ENCODE measurements at places on chromosomes 7 and 10.

- no peak for DNase-seq
Observed at GRCh38 chr7:102811942-102812678, 63.3 kb downstream of the FAM185A start.

DNA sequence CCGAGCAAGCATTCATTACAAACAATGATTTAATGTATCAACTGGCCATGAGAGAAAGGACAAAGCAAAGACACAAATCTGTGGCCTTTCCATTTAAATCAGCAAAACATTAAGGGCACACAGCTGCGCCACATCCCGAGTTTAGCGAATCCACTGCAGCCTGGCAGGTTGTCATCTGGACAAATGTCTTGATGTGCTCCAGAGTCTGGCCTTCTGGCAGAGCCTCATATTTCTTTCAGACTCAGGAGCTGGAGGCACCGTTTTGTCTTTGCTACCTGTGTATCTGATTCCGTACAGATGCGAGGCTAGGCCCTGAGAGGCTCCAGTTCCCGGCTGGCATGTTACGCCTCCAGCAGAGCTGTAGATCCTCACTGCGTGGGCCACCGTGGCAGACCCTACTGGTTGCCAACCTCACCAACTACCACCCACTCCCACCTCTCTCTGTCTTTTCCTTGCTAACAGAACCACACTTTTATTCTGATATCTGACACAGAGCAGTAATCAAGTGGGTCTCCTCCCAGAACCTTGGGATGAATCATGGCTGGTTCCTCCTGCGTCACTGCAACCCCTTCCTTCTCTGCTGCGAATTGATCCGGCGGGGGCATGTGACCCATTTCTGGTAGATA is 40.9 kb upstream of the EFCAB10 start:
- no peak for DNase-seq

DNA sequence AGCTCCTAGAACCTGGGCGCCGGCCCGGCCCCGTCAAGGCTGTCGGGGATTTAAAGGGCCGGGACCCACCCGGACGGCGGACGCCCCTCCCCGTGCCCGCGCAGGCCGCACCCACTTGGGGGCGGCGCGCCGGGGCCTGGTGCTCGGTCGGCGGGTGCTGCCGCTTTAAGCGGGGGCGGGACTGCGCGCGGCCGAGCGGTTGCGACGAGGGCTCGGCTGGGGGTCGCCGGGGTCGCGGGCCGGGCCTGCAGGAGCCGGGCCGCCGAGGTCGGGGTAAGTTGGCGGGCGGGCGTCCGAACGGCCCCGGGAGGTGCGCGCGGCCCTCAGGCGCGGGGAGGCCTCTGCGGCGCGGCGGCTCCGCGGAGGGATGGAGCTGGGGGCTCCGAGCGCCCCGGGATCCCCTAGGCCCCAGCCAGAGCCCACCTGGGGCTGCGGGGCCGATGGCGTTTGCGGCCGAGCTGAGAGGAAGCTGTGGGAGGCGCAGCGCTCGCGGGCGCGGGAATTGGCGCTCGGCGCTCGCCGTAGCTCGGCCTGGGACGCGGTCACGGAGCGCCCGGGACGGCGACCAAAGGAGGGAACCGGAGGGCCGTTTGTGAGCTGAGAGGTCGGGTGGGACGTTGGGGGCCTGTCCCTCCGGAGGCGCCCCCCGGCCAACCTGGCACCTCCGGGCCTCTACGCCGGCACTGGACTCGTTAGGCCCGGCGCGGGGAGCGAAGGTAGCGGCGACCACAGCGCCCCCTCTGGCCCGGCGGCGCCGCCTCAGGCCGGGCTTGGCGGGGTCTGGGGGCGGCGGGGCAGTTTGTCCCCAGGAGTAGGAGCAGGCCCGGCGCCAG is at the start of gene TRRAP:
TSS of gene TRRAP (plus strand) at position 168 of the 833 bp plus-strand sequence. CDS start 2,619 bp downstream, outside the sequence.
- peak; percentile 63 for DNase-seq

- DNase-seq: peak; percentile 84
Observed at GRCh38 chr7:22858640-22859561, 36.3 kb upstream of the TOMM7 start.

GRCh38 chr7:73612598-73613269 is 11.6 kb downstream of the MLXIPL start:
- DNase-seq: peak; percentile 8

- peak; percentile 41 for DNase-seq
Observed at GRCh38 chr10:96614515-96614914, 27.7 kb upstream of the TM9SF3 start.

GRCh38 chr7:158388072-158388471 is 199.6 kb downstream of the PTPRN2 start:
- no peak for DNase-seq

- DNase-seq: no peak
Observed at GRCh38 chr7:25179325-25179724, 49.0 kb downstream of the NPVF start.

DNA sequence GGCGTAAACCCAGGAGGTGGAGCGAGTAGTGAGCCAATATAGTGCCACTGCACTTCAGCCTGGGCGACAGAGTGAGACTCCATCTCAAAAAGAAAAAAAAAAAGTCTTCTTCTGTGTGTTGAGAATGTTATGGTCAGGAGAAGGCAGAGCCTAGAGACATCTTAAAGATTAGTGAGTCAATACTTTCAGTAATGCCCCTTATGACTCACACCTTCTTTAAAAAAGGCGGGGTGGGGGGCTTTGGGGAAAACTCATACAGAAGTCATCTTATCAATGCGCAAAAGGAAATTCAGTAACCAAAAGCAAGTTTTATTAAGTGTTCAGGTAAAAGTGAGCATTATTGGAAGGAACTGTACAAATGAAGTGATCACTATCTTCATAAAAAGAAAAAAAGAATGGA is 1369.8 kb upstream of the LRRTM3 start:
- no peak for DNase-seq

- no peak for DNase-seq
Observed at GRCh38 chr7:4500812-4501211, 181.3 kb upstream of the FOXK1 start.

- DNase-seq: peak; percentile 79
Observed at GRCh38 chr10:131131726-131132591, 179.6 kb downstream of the TCERG1L start.

DNA sequence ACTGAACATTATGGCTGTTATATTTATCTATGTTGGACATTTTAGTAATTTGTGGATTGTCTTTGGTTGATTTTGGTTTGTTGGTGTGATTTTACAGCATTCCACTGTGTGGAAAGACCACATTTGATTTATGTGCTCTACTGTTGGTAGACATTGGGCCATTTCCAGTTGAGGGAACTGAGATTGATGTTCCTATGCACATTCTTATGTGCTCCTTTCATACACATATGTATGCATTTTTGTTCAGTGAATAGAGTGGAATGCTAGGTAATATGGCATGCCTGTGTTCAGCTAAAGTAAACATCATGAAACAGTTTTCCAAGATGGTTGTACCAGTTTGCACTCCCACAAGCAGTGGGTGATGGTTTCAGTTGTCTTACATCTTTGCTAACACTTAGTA is 15.1 kb downstream of the CACNB2 start:
- DNase-seq: no peak

- no peak for DNase-seq
Observed at GRCh38 chr10:100696477-100696901, 48.9 kb upstream of the PAX2 start.

DNA sequence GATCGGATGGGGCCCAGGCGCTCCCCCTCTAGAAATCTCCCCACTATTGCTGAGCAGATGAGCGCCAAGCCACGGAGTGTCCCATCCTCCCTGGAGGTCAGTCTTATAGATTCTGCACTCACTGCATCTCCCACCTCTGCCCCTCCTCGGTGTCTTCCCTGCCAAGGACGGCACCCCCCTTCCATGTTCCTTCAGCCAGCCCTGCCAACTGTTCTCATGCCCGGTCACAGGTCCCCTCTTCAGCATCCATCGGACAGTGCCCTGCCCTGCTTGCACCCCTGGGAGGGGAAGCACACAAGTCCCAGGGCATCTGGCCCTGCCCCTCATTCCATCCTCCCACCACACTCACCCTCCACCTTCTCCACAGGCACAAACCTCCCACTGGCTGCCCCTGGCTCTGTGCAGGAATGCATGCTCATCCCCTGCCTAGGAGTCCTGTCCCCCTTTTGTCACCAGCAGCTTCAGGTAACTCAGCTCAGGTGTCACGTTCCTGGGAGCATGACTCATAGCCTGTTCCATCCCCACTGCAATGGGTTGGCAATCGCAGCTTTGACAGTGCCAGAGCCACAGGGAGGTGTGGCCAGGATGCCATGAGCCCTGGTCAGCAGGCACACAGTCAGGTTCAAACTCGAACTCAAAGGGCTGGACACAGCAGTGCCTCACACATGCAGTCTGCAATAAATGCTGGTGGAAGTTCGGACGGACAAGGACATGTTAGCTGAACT is 234.7 kb upstream of the TCERG1L start:
- no peak for DNase-seq

GRCh38 chr10:24114556-24114955 is 94.4 kb upstream of the KIAA1217 start:
- no peak for DNase-seq

- DNase-seq: no peak
Observed at GRCh38 chr7:494259-494687, 25.4 kb downstream of the PDGFA start.

GRCh38 chr7:132272763-132273371 is 303.4 kb downstream of the PLXNA4 start:
- DNase-seq: no peak

DNA sequence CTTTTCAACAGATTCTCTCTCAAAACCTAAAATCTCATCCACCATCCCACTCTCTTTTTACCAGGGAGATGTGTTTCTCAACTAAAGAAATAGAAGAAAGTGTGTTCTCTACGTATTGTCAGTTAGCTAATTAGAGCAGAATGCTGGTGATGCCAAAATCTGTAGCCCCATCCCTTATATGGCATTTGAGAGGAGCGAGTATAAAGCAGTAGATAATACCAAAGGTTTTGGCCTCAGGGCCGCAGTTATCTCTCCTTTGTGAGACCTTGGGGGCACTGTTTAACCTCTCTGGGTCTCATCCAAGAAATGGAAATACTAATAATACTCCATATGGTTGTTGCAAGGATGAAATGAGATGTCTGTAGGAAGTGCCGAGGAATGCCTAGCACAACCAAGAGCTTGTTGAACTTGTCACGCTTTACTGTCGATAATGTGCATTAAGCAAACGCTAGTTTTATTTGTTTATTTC is 456 bp upstream of the DLD start:
- no peak for DNase-seq

- DNase-seq: no peak
Observed at GRCh38 chr10:121240011-121240410, 358.2 kb downstream of the FGFR2 start.

DNA sequence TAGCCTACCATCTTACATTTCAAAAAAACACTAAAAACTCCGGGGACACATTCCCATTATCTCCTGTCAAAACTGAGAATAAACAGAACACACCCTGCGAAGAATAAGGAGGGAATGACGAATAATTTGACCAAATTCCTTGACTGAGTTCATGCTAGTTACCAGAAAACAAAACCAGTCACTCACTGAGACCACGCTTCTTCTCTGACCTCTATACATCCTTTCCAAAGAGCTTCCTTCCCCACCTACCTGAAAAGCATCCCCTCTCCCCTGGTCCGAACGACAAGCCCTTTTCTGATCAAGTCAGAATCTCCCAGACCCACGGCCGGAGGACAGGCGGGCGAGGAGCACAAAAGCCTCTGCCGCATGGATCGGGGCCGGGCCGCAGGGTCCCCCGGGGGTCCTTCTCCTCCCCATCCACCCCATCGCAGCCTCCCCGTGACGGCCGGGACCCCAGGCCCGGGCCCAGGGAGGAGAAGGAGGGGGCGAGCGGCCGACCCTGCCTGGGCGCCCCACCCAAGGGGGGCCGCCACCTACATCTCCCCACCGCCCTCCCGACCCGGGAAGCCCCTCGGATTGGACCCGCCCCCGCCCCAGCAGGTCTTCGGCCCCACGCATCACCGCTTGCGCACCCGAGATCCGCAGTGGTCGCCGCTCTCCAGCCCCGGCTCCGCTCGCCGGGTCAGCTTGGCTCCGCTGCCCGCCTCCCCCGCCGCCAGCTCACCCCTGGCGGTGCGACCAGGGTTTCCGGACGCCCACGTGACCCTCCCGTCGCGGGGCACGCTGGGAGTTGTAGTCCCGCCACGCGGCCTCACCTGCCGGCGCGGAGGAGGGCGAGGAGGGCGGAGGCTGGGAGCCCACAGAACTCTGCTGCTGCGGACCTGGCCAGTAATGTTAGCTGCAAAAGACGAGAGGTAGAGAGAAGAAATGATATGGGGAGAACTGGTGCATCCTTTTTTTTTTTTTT is at the start of gene SLC37A3:
TSS of gene SLC37A3 (minus strand) at position 747 of the 967 bp plus-strand sequence. CDS start 16,004 bp downstream, outside the sequence.
- DNase-seq: peak; percentile 84

GRCh38 chr10:43082746-43083145 is 5.9 kb downstream of the RET start:
- DNase-seq: no peak

DNA sequence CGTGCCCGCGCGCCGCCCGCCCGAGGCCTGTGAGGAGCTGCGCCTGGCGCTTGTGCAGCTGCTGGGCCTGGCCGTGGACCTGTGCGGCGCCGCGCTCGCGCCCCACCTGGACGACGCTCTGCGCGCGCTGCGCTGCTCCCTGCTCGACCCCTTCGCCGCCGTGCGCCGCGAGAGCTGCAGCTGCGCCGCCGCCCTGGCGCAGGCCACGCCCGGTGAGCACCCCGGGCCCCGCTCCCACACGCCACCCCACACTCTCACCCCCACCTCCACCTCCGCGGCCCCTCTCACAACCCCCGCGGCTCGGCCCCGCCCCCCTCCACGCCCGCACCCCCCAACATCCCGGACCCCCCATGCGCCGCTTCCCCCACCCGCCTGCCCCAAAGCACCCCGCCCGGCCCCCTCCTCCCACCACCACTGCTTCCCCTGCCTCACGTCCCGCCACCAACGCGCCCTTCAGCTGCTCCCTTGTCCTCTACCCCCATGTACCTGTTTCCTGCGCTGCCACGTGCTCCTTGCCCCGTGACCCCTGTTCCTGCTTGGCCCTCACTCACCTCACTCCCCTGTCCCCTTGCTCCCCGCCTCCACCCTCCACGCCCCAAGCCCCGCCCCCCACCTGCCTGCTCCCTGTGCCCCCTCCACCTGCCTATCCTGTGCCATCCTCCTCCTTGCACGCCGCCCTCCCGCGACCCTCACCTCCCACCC is at the start of gene PRKAR1B:
TSS of gene PRKAR1B (minus strand) at position 178 of the 702 bp plus-strand sequence. CDS start 15,776 bp downstream, outside the sequence.
- no peak for DNase-seq

DNA sequence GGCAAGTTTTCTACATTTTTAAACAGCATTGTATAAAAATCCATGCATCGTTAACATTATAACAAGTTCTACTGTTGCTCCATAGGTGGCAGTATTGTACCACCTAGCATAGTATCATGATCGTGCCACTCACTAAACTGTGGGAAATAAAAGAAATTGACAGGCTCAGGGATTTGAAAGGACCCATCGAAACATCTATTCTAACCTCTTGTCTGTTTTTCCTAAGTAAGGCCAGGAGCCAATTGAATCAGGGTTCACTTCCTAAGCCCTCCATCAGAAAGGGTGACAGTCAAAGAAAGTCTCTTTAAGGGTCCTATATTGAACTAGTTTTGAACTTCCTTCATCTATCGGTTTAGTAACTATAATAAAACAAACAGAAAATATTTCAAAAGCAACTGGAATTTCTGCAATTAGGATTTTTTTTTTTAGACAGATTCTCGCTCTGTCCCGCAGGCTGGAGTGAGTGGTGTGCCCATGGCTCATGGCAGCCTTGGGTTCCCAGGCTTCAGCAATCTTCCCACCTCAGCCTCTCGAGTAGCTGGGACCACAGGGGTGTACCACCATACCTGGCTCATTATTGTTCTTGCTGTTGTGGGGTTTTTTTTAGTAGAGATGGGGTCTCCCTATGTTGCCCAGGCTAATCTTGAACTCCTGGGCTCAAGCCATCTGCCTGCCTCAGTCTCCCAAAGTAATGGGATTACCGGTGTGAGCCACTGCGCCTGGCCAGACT is 9.4 kb downstream of the HACD1 start:
- peak; percentile 74 for DNase-seq

- DNase-seq: peak; percentile 74
Observed at GRCh38 chr10:11610826-11611247, 613 bp downstream of the USP6NL start.
